Right renal pelvis (tissue), 4 donors: ENCODE measurements at places on chromosomes 1 and 21.
A peak's percentile ranks its signal among the peaks of the same experiment; 100 is the strongest.

DNA sequence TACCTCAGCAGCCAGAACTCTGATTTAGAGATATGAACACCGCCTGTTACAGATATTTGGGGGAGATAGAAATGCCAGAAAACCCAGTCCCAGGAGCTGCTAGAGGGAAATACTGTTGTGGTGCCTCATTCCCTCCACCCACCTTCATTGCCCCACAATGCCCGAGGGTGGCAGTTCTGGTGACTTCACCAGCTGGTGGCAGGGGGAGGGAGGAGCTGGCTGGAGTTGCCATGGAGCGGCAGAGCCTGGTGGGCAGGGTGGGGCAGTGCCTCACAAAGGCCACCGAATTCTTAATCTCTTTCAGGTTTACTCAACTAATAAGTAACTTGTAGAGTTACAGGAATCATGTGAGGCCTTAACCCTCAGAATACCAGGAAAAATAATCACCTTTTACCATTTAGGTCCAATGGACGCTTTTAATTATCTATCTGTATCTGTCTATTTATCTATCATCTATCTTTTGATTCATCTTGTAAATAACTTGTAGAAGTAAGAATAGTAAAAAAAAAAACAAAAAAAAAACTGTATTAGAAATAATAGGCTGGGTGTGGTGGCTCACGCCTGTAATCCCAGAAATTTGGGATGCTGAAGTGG lies 11.7 kb upstream of the S100A11 start:
- peak; percentile 57 for DNase-seq

DNA sequence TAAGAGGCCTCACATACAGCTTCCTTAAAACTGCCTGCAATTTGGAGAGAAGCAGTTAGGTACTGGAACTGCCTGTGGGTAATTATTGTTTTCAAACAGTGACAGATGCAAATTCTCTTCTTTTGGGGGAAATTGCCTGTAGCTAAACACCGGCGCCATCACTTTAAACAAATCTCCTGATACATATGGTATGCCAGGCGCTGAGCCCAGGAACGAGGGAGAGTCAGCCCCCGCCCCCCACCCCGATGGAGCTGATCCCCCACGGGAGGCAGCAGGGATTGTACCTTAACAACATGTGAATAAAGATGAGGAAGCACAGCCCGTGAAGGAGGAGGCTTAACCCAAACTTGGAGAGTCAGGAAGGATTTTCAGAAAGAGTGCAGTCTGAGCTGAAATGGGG lies 7.1 kb downstream of the TMEM51 start:
- DNase-seq: no peak

GRCh38 chr1:193525917-193526710 lies 339.7 kb upstream of the B3GALT2 start:
- DNase-seq: no peak

DNA sequence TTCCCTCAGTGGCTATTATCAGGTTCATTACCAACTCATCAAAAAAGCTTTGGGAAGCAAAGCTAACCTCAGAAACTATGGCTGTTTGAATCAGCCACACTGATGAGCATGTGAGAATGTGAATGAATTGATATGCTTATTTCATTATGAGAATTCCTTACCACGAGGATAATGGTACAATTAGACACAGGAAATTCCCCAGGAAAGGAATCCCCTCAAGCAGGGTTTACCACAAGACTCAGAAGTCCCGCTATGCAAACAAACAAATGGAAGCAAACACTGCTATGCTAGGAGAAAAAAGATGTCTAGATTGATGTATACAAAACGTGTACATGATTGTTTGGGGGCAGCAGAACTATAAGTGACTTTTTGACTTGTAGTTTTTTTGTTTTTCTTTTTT lies 205.0 kb downstream of the HMCN1 start:
- DNase-seq: no peak

GRCh38 chr1:174041369-174041768 lies 19.2 kb upstream of the RC3H1 start:
- no peak for DNase-seq

- DNase-seq: no peak
Observed at GRCh38 chr1:202110977-202111376, 11.7 kb upstream of the GPR37L1 start.

- no peak for DNase-seq
Observed at GRCh38 chr1:6108937-6109614, 63.4 kb downstream of the KCNAB2 start.

- DNase-seq: no peak
Observed at GRCh38 chr1:44111861-44112260, 6.8 kb upstream of the KLF17 start.

DNA sequence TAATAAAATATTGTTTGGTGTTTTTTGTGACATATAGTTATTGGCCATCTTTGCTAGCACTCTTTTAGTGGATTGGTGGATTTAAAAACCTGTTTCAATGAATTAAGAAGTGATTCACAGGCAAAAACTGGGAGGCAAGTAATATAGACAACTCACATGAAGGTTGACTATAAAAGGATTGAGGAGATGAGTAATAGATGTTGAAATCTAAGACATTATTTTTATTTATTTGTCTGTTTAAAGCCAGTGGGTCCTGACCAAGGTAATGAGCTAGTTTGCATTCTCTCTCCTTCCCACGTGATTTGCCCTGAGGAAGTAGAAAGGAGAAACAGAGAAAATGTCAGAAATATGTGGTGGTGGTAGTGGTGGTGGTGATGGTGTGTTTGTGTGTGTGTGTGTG lies 351.5 kb upstream of the ZP4 start:
- DNase-seq: no peak

GRCh38 chr1:240194120-240194519 lies 102.4 kb downstream of the FMN2 start:
- no peak for DNase-seq

- no peak for DNase-seq
Observed at GRCh38 chr1:46117810-46118494, 14.5 kb downstream of the PIK3R3 start.

DNA sequence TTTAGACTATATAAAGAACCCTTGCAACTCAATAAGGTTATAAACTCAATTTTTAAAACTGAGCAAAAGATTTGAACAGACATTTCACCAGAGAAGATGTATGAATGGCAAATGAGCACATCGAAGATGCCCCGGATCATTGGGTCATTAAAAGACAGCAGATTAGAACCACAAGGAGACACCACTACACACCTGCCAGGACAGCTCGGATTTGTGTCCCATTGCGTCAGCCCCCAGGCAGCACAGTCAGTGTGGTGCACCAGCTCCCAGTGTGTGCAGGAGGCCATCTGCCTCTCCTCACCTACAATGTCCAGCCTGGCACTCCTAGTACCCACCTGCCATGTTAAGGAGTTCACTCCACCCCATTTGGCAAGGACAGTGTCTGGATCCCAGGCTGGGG lies 61.1 kb upstream of the LRP8 start:
- no peak for DNase-seq

DNA sequence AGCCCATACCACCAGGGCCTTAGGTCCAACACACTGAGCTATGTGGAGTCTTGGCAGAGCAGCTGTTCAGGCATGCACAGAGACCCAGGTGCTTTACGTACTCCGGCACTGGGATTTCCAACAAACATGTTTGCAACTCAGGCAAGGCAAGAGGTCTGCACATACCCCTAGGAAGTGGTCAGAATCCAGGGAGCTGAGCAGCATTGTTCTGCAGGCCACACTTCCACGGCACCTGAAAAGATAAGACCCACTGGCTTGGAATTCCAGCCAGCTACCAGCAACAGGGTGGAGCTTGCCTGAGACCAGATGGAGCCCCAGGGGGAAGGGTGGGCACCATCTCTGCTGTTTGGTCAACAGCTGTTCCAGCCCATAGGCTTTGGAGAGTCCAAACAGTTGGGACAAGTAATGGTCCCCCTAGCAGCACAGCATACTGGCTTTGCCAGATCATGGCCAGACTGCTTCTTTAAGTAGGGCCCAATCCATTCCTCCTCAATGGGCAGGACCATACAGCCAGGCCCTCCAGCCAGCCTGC lies 51.7 kb upstream of the LRRC8B start:
- no peak for DNase-seq

DNA sequence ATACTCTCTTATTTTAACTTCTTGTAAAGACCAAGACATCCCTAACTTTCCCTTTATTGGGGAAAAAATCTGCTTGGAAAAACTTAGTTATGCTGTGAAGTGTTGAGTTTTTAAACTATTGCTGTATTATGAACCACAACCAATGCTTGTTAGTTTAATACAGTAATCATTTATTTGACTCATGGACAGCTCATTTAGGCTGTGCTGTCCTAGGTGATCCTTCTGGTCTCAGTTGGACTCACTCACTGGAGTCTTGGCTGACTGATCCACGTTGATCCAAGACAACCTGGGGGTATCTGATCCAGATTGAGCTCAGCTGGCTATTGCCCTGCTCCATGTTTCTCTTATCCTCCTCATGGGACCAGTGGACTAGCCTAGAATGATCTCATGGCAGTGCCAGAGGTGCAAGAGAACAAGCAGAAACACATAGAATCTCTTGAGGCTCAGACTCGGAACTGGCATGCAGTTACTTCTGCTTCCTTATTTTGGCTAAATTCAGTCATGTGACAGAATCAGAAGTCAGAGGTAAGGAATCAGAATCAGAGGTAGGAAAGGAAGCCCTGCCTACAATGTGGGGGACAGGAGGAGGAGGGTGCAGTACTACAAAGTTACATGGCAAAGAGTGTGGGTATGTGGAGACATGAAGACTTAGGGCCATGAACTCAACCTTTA lies 156.5 kb downstream of the FGGY start:
- DNase-seq: no peak

DNA sequence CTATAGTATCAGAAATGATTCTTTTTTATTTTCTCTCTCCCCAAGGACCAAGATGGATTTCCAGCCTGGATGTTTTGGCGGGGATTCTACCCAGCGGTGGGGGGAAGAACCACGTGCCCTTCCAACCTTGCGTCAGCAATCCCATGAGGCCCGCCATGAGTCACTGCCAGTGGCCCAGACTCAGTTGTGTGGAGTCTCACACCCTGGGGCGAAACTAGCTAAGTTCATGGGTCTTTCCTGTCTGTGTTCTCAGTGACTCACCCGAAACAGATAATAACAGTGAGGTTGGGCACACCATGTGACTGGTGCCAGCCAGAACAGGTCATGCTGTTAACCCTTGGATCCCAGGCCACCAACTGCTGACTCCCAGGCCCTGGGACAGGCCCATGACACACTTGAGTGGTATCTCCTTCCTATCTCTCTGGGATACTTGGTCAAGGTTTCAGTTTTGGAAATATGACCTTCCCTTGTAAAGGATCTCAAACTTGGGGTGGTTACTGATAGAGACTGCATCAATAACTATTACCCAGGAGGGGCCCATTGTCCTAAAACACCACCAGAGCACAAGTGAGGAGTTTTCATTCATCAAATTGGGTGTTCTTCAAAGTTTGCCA lies 98.0 kb upstream of the DUSP10 start:
- no peak for DNase-seq

GRCh38 chr1:24769656-24770651 lies 24.7 kb downstream of the CLIC4 start:
- DNase-seq: no peak

- no peak for DNase-seq
Observed at GRCh38 chr1:113787663-113788062, 24.6 kb downstream of the RSBN1 start.

GRCh38 chr1:2951856-2952255 lies 69.4 kb upstream of the ACTRT2 start:
- DNase-seq: no peak

- DNase-seq: no peak
Observed at GRCh38 chr21:29606613-29607012, 307.9 kb downstream of the BACH1 start.

GRCh38 chr1:37890378-37891014 lies 31.1 kb upstream of the MTF1 start:
- peak; percentile 9 for DNase-seq

DNA sequence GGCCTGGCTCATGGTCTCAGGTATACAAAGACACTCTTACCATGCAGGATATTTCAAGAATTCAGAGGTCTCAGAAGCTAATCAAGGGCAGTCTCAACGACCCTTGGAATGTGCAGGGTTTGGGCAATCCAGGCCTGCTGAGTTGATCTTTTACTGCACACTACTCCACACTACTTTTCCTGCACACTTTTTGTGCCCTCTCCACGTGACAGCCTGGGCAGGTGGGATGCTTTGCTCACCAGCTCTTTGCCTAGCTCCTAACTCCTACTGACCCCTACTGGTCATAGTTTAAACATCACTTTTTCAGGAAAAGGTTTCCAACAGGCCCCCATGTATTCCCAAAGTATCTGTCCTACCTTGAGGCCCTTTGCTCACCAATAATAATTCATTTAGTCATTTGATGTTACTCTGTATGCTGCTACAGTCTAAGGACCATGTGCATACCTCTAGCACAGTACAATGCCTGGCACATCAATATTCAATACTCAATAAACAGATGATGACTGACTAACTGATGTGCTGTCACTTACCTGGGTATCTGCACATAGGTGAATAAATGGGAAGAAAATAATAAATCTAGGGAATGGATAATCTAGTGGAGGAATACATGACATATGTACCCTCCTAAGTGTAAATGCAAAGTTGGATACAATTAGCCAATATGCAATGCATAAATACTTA lies 9.6 kb downstream of the DUSP23 start:
- no peak for DNase-seq

GRCh38 chr21:38622081-38622826 lies 124.0 kb upstream of the ERG start:
- no peak for DNase-seq

DNA sequence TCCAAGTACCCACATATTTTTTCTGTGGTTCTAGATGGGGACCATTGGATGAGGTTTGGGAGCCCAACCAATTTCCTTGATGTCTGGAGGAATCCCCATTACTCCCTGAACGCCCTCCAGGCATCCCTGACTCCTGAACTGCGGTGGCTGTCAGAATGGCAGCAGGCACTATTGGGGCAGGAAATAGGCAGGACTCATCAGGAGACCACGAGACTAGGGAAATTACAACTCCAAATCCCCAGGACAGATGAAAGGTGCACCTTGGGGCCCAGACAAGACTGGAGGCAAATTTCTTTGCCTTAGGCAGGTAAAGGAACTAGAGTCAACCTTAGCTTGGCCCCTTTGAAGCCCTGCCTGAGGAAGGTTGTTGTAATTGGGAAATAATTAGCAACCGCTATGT lies 1.1 kb downstream of the CGN start:
- DNase-seq: no peak

- DNase-seq: no peak
Observed at GRCh38 chr1:239805042-239805441, 286.6 kb upstream of the FMN2 start.

DNA sequence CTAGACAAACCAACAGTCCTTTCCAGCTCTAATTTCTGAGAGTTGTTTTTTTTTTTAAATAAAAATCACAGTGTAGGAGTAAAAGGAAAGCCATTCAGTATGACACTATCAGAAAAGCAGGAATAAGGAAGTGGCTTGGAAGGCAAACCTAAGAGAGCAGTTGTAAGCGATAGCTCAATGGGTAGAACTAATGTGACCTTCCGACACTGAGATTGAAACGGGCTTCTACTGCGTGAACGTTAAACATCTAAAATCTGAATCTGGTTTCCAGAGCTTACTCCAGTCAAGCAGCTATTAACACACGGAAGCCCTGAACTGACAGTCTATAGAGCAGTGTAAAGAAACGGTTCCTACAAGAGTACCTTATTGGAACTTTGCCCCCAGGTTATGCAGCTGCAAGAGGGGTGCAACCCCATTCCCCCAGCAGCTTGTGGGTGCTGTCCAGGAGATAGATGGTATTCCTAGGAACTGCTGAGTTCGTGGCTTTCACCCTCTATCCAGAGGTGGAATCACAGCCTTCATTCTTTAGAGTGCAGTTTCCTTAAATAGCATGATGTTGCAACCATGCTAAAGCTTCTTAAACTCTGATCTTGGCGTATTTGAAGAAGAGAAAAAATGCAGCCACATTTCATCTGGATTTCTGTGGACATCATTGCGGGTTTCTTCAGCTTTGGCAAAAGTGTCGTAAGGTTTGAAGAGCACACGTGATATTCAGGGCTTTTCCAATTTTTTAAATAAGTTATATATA lies 3.3 kb upstream of the IRF2BP2 start:
- no peak for DNase-seq
